ENCODE measurements at places on chromosomes 7 and 10. TPM values are rescaled to one million over a fixed set of nuclear protein-coding genes. Genes with fewer than 3 reads are reported as not detected.

The CRCP gene
- 38.9 TPM for total RNA-seq

The SYT15 gene
- total RNA-seq, result 1.8 TPM

The EN2 gene
- 11.9 TPM for total RNA-seq

The CYP3A4 gene
- total RNA-seq, result not detected

The ZNF117 gene
- total RNA-seq, result 52.9 TPM

GRCh38 chr10:75895259-75895658 is 463.8 kb downstream of the LRMDA start:
- no peak for DNase-seq

DNA sequence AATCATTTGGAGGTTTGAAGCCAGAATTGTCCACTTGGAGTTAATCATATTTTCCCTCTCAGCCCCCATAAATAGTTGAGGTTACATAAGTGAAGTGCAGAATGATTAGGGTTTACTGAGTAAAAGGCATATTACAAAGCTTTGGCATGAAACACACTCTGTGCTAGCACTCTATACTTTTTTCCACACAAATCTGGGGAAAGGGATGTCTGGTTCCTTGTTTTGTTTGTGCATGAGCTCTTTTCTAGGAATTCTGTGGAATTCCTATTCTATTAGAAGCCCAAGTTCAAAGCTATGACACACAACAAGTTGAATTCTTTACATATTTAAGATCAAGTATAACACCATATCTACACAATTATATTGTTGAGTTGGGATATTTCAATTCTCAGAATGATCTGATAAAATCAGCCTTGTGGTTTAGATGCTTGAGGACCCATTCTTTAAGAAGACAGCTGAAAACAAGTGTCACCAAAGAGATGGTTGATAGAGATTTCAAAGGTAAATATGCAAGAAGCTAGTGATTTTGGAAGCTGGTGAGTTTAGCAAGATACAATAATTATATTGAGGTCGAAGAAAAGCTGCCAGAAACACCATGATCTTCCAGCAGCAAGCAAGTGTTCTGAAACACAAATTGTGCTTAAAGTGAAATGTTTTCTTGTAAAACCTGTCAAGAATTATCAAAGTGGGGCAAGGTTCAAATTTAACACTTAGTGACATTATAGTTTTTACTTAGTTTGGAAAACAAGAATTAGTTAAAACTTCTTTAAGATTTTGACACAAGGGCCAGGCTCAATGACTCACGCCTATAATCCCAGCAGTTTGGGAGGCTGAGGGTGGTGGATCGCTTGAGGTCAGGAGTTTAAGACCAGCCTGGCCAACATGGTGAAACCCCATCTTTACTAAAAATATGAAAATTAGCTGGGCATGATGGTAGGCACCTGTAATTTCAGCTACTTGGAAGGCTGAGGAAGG is 122.6 kb downstream of the INHBA start:
- DNase-seq, result no peak

- DNase-seq, result no peak
Measured at GRCh38 chr10:79060641-79061255, 8.0 kb upstream of the ZMIZ1 start.

GRCh38 chr10:16009785-16010184 is 149.5 kb upstream of the MINDY3 start:
- DNase-seq, result no peak

GRCh38 chr7:12403287-12404181 is at the start of gene VWDE:
Gene VWDE (minus strand): TSS chr7:12403865. CDS start chr7:12403716, 149 bp downstream.
- DNase-seq, result no peak

GRCh38 chr10:113097036-113097435 is 147.0 kb downstream of the TCF7L2 start:
- no peak for DNase-seq

DNA sequence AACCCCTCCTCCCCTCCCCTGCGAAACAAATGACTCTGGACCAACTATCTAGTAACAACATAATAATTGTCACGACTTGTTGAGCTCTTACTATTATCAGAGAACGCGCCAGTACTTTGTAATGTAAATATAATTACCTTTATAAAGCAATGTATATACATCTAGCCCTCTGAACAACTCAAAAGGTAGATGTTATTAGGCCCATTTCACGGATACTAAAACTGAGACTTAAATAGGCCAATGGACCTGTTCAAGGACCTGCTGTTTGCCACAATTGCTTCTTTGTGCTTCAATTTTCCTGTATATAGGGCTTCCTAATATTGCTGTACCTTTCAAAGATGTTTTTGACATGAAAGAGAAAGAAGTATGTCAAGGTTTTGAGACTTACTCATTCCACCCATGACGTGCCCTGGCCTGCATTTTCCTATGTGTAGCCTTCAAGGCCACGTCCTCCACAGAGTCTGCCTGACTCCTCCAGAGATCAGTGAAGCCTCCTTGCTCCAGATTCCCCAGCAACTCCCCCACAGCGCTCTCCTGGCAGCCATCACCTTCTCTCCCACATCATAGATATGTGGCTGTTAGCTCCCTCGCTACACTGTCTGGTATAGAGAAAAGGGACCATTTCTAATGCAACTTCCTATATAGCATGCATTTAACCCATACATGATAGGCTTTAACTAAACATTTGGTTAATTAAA is 156.6 kb downstream of the SKIDA1 start:
- no peak for DNase-seq

GRCh38 chr10:114681542-114681941 is 23.5 kb upstream of the ABLIM1 start:
- no peak for DNase-seq

- no peak for DNase-seq
Measured at GRCh38 chr7:138036135-138036534, 34.2 kb upstream of the CREB3L2 start.

DNA sequence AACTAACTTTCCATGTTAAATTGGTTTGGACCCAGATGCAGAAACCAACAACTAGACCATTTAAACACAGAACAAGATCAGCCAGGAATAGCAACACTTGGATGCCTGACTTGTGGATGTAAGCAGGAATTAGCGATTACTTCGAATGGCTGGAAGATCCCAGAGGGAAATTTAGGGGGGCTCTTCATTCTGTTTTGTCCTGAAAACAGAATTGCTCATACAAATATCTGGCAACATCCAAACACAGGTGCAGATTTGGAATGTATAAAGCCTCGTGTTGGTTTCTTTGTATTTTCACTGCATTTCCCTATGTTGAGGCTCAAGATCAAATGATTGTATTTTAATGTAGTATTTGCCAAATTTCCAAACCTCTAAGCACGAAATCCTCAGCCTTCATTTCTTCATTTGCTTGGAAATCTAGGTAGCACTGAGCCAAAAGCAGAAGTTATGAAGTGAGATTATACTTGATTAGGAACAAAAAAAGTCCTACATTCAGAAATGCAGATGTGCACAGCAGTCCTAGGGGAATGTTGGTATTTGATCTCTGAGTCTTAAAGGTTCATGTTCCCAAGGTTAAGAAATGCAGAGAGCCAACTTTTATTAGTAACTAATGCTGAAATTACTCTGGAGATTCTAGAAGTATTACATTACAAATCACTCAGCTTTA is 248.7 kb upstream of the TCF7L2 start:
- DNase-seq, result no peak

DNA sequence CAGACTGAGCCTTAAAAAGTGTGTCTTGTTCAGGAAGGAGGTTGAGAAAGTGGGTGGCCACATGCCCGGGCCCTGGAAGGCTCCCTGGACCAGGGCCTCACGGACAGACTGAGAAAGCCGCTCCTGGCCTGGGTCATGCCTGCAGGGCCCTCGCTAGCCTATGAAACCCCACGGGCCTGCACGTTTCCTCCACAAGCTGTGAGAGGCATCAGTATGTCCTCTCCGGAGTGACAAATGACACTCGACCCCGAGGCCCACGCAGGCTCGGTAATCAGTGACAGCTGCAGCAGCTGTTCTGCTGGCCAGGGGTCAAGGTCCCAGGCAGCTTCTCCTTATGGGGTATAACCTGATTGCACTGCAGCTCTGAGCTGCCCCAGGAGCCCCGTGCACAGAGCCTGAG is 47.6 kb downstream of the ASB13 start:
- no peak for DNase-seq

GRCh38 chr7:151626422-151627115 is 106.9 kb upstream of the RHEB start:
- peak; percentile 53 for DNase-seq

DNA sequence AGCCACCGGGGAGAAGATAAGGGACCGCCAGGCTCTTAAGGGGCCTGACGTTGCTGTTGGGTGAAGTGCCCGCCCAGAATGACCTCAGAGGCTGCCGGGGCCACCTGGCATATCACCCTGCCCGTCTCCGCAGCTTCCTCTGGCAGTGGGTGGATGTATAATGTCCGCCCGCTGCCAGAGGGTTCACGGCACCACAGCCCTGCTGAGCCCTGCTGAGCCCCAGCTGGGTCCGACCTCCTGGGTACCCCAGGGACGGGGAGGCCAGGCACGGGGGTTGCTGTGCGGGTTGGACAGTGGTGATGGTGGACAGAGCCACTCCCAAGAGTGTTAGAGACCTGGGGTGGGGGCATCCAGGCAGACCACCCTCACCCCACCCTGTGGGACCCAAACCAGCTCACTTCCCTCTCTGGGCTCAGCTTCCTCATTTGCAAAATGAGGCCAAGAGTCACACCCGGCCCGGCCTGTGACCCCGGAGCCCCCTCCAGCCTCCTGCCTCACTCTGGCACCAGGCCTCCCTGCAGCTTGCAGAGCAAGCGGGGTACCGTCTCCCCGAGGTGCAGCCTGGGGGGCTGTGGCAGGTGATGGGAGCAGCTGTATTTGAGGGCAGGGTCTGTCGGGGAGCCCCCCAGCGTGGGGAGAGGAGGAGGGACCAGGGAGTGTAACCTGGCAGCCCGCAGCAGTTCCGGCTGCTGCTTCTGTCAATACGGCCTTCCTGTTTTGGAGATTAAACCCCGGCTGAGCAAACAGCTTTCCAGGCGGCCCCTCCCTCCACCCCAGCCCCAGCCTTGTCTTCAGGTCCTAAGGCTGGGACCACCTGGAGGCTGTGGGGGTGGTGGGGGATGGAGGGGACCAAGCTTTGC is 8.4 kb upstream of the LFNG start:
- DNase-seq, result no peak

All from cerebellum (tissue), 4 donors.